ENCODE measurements at places on chromosomes 4 and X. TPM values are rescaled to one million over a fixed set of nuclear protein-coding genes. Genes with fewer than 3 reads are reported as not detected.

DNA sequence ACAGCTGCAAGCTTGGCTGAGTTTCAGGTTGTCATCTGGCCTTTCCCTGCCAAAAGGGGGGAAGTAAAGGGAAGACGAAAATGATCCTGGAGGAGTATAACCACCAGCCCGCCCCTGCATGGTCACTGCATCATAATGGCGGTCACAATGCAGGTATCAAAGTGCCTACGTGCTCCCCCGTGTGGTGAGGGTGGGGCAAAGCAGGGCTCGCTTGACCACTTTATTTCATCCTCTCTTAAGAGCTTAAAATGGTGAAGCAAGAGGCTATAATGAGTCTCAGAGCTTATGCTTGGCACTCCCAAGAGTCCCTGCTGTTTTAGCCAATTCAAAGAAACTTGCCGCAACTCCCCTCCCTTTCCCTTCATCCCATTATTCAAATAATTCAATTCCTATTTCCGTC is 105.6 kb downstream of the APOOL start:
- peak; percentile 7 for DNase-seq

DNA sequence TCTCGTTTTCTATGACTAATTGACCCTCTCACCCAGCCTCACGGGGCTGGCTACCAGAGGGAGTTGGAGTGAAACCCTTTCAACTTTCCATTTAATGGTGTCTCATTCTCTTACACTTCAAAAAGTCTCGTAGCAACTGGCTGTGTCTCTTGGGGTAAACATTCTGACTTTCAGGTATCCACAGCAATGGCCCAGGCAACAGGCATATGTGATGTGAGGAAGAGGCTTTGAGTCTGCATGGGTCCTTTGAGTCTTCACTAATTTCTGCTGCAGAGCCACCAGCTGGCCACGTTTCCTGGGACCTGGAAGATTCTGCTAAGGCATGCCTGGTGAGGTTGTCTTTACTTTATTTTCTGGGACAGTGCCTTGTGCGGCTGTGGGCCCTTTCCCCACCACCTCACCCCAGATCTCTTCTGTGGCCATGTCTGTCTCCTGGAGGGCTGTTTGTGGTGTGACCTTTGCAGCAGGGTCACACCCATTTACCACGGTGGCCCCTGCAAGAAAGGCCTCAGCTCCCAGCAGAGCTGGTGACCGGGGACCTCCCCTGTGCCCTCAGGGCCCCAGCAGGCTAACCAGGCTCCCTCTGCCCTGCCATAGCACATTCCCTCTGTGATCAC is 112.5 kb upstream of the FRG1 start:
- DNase-seq, result no peak

DNA sequence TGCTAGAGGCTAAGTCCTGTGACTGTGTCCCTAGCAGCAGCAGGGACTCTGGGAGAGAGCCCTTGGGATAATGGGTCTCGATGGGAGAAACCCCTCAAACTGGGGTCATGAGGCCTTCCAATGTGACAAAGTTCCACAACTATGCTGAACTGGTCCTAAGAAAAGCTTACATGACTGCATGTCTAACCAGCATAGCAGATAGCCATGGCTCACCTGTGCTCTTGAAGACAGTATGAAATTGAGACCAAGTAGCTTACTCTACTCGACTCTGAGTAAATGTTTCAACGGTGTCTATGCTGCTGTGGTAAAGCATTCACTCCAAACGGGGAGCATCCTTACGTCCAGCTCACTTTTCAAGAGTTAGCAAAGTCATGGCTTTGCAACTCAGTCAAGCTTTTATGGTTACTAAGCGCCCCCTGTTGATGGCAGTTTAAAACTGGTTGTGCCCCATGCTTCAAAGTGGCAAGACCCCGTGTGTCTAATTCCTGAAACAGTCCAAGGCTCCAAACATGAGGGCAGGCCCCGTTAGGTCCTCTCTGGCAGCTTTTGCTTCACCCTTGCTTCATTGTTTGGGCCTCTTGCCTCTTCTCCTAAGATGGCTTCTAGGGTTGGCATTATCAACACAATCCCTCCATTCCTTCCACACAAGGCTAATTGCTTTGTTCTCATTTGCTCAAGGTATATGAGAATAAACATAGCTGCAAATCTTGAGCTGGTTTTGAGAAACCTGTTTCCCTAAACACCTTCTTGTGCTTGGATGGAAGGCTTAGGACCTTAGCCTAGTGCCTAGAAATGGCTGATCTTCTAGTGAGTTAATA is 46.6 kb downstream of the CCNG2 start:
- peak; percentile 37 for DNase-seq

DNA sequence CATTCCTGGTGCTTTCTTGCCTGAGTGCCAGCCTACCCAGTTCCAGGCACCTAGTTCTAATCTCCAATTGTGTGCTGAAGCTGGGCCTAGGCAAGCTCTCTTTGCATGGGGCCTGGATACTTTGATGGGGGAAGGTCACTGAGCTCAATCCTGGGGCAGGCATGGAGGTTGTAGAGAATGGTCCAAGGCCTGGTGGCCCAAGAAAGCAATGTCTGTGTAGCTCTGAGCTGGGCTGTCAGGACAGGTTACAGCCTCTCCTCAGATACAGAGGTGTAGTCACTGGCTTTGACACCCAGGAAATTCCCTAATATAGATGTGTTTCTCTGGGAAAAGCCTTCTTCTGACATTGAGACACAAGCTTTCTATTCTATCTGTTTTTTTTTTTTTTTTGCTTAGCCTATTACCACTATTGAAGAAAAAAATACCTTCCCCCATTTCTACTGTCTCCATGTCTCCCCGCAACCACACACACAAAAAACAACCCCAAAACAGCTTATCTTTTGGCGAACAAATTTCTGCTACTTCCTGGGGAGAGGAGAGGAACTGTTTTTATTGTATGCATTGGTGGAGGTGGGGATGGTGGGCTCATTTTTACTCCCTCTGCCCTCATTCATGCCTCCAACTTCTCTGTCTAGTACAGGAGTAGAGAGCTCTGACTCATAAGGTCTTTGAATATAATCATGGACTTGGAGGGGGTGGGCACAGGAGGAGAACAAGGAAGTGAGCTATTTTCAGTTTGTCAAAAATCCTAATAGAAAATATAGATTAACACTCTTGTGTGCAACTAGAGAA is 66.7 kb upstream of the DHX15 start:
- DNase-seq, result no peak

- DNase-seq, result no peak
Observed at GRCh38 chrX:153075366-153075765, 3.1 kb downstream of the PNMA6A start.

DNA sequence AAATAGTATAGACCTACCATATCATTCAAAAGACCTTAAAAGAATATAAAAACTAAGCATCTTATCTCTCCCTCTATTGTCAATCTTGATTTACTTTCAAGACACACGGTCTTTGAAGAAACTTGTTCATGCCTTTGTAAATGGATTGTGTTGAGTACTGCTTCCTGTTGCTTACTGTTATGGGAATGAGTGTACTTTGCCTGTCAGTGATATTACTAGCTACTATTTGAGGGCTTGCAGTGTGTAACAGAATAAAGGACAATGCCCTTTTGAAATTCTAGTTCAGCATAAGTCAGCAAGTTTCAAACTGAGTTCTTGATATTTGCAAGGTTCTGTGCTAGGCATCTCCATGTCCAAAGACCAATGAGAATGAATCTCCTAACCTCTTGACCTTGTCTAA is 36.0 kb downstream of the CDKL5 start:
- DNase-seq, result no peak

GRCh38 chrX:11932423-11932822 is 174.4 kb downstream of the MSL3 start:
- no peak for DNase-seq

- DNase-seq, result peak; percentile 68
Observed at GRCh38 chrX:107729558-107730297, 45.9 kb downstream of the TSC22D3 start.

- no peak for DNase-seq
Observed at GRCh38 chr4:125985856-125986255, 671.1 kb downstream of the FAT4 start.

Gene NHS
- 6.7 TPM for total RNA-seq

Gene GSPT2
- not detected for total RNA-seq
